ENCODE measurements at places on chromosomes 13 and 19. TPM values are rescaled to one million over a fixed set of nuclear protein-coding genes. Genes with fewer than 3 reads are reported as not detected.

DNA sequence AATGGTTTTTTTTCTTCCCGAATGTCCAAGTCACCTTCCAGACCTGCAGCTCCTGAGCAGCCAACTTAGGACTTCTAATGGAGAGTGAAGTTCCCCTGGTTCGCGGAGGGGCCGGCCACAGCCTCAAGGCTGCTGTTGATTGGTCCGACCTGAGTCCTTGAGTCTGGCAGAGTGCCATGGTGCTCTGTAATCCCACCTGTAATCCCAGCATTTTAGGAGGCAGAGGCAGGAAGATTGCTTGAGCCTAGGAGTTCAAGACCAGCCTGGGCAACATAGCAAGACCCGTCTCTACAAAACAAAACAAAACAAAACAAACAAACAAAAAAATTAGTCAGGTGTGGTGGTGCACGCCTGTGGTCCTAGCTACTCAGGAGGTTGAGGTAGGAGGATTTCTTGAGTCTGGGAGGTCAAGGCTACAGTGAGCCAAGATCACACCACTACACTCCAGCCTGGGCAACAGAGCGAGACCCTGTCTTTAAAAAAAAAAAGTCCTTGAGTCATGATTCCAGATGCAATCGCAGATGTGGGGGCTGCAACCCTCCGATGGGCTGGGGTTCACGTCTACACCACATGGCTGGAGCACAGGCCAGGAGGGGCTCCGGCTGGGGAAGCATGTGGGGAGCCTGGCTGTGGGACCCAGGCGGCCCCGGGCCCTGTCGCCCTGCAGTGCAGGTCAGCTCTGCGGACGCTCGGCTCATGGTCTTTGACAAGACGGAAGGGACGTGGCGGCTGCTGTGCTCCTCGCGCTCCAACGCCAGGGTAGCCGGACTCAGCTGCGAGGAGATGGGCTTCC, 17.7 kb downstream of the HPN start:
- H3K4me1 ChIP-seq: no peaks in the 10 kb centered on the region
- DNase-seq: no peak
- H3K27ac ChIP-seq: no peak overlapping the region
- H3K36me3 ChIP-seq: no peaks in the 10 kb centered on the region
- H3K4me3 ChIP-seq: no peak overlapping the region

DNA sequence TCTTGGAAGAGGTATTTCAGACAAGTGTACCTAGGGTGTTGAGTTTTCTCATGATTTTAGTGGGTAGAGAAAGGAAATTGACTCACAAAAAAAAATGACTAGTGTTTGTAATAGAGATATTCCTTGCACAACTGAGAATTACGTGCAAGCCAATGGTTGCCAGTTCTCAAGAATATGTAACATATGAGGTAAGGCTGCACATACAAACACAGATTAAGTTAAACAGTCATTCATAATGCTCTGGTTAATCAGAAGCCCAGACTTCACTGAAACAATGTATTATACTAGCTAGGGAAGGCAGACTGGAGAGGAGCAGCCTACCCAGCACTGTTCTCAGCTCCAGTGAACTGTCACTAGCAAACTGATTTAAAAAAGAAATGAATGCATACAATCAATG, 418.3 kb downstream of the DIAPH3 start:
- no peaks in the 10 kb centered on the region for H3K4me1 ChIP-seq
- no peaks in the 10 kb centered on the region for H3K27me3 ChIP-seq
- H3K4me3 ChIP-seq: no peak overlapping the region
- no peak overlapping the region for H3K27ac ChIP-seq
- DNase-seq: no peak

DNA sequence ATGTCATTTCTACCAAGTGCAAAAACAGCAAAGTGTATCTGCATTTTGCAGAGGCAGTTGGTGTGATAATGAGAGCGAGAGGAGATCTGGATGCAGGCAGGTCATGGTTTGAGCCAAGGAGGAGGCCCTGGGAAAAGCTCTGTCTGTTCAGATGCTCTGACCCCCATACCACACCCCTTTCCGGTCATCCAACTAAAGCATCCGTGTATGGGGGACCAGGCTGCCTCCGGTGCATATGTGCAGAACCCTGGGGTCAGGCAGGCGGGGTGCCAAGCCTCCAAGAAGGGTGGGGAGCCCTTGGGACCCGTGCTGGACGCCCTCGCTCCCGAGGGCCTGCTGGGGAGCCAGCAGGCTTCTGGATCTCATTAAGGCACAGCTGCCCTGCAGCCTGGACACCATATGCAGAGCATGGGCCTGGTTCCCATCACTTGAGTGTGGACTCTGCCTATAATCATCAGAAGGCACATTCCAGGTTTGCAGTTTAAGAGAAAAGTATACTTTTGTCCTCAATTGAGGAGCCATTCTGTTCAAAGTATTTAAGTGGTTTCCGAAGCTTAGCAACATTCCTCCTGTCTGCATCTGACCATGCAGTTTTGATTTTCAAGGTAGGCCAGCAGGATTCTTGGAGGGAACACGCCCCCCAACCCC, 56.1 kb downstream of the ALOX5AP start:
- peak; percentile 78 for DNase-seq
- H3K4me3 ChIP-seq: no peak overlapping the region
- H3K27me3 ChIP-seq: no peaks in the 10 kb centered on the region
- H3K4me1 ChIP-seq: peaks cover 13% of the 10 kb centered on the region

KCNK6 gene
- total RNA-seq: 4.2 TPM

ZNF44 gene
- 7.8 TPM for total RNA-seq

B3GNT3 gene
- total RNA-seq: not detected

DLEU7 gene
- 0.08 TPM for total RNA-seq
